ENCODE measurements at places on chromosomes 12 and 14. TPM values are rescaled to one million over a fixed set of nuclear protein-coding genes. Genes with fewer than 3 reads are reported as not detected.
A peak's percentile ranks its signal among the peaks of the same experiment; 100 is the strongest.

DNA sequence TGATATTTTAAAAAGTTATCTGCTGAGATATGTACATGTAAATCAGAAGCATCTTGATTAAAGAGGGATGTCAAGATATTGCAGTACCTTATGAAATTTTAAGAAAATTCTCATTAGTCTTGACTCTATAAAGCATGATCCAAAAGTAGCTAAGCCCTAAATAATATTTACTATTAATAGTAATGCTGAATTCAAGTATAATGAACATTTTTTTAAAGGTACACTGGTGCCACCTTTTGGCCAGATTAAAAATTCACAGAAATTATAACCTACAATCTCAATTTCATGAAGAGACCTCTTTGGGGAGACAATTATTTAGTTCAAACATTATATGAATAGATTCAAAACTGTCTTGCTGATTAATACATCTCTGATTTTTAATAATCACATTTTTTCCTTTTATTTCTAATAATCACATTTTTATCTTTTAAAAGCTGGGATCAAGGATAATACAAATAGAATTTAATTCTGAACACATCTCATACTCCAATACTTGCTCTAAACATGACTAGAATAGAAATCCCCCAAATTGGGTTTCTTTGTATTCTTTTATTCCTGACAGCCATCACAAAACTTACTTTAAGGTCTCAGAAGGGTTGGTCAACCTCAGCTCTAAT is 13.4 kb downstream of the AKAP5 start:
- no peak for DNase-seq

DNA sequence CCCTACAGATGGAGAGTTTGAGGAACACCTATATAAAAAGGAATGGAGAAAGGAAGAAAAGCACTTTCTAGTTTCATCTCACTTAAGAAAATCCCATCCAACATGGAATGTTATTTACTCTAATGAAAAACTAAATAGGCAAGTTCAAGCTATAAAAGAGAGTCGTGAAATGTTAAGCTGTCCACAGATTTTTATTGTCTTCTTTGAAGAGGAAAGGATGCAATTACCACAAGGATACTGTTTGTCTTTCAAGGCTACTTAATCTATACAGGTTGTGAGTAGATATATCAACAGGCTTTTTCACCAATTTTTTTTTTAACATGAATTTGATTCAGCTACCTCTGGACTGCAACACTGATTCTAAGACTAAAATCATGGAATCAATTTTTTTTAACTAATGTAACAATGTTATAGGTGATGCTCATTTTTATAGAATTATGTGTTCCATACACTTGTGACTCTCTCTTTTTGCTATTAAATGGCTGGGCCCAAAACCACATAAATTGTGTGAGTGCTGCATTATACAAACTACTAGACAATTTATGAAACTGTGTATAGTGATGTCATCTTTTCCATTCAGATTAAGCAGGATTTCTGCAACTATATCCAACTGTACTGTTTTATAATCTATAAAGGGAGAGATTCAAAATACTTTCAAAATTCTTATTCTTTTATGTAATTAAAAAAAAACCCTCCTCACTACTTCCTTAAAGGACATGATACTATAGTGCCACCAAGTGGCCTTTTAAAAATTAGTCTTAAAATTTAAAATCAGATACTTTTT is 26.8 kb upstream of the BMAL2 start:
- DNase-seq: no peak

DNA sequence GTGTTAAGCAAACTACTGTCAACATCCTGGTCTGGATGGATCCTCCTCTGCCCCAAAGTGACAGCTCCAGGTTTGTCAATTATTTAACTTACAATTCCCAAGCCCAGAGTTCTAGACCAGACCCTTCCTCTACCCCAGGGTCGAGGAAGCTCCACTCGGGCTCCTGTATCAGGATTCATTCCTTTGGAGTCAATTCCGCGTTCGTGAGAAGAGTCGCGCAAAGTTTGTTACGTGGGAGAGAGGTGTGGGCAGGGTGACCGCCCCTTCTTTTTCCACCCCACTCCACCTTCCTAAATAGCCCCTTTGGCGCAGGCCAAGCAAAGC is 479 bp downstream of the SEL1L start:
- no peak for DNase-seq

DNA sequence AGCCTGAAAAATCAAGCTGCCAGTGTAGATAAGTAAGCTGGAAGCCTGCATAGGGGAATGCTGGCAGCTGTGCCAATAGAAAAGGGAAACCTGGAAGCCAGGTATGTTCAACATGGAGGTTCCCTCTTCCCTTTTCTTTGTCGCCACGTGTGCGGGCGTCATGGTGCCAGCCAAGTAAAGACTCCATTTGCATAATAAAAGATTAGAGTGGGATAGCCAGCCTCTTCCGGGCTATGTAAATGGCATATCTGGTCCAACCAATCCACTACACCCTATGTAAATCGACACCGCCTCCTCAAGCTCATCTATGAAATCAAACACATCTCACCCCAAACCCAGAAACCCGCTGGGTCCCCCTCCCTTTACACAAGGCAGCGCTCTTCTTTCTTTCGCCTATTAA is 5.6 kb upstream of the ADGRD1 start:
- DNase-seq: no peak

GRCh38 chr14:23645812-23646647 is 9.9 kb downstream of the DHRS2 start:
- DNase-seq: no peak

OTUB2 gene
- 2.9 TPM for total RNA-seq

EMP1 gene
- total RNA-seq: 125 TPM

DNA sequence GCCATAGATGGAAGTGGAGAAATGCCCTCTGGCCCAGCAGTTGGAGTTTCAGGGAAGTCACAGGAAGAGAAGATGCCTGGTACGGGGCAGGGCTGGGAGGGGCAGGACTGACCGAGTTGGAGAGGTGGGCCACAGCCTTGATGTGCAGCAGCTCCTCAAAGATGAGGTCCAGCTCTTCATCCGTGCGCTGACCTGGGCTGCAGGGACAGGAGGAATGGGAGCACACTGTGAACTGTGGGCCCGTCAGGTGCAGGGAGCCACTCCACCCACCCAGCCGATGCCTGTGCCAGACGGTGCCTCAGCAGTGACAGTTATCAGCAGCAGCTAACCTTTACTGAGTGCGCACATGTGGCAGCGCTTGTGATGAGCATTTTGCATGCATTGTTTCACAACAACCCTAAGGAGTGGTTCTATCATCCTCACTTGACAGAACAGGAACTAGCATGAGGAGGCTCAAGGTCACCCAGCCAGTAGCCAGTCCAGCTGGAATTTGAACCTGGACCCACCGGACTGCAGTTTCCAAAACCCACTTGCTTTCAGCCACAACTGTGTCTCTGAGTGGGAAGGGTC is 8.4 kb downstream of the RAPGEF3 start:
- no peak for DNase-seq

MAP1LC3B2 gene
- 1.2 TPM for total RNA-seq

DNA sequence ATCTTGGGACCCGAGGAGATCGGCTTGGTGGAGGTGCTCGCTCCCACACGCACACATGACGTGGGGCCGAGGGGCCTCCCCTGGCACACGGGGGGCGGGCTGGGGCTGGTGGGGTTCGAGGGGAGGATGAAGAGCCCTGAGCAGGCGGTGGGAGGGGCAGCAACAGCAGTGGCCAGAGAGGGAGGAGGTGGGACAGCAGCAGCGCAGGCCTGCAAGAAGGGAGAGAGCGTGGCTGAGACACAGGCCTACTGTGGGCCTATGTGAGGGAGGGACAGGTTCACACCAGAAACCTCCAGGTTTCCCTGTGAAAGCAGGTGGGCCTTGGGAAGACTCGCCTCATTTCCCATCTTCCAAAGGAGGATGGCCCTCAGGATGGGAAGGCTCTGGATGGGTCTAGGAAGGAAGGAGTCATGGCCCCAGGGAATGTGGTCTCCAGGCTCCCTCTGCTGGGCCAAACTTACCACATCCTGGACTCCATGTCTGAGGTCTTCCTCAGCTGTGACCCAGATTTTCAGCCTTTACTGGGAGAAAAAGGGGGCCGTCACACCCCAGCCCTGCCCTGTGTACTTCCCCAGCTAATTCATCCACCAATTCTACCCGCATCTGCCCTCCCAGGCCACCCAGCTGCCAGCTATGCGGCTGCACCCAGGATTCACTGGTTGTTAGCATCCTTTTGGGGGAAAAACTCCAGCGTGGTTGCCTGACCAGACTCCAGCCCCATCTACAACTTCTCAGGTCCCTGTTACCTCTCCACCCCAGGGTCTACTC is 2.8 kb downstream of the PIANP start:
- peak; percentile 4 for DNase-seq

DNA sequence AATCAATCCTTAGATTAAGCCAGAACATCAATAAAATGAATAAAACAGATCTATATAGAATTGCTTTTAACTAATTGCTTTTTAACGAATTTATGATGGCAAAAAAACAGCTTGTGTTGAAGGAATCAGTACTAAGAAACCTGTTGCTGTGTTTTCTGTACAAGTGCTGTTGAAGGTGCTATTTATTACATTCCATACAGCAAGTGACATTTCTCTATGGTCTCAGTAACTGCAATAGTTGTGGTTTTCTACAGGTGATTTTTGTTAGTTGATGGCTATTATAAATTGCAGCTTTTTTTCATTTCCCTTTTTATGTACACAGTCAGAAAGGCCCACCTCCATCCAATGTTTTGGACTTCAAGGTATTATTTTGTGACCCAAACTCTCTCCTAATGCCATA is 56.6 kb downstream of the SLC2A13 start:
- no peak for DNase-seq

DNA sequence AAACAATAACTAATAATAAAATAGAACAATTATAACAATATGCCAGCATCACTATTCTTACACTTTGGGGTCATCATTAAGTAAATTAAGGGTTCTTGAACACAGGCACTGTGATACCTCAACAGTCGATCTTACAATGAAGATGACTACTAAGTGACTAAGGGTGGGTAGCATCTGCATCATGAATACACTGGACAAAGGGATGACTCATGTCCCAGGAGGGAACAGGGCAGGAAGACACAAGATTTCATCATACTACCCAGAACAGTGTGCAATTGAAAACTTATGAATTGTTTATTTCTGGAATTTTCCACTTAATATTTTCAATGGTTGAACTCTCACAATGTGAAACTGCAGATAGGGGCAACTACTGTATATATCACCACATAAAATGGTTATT is 19.7 kb downstream of the TSPAN19 start:
- DNase-seq: no peak

- DNase-seq: no peak
Observed at GRCh38 chr14:70721542-70721941, 79.8 kb downstream of the TTC9 start.

ACRBP gene
- total RNA-seq: 0.99 TPM

AKT1 gene
- 62.3 TPM for total RNA-seq

- no peak for DNase-seq
Observed at GRCh38 chr14:61569308-61569707, 126.0 kb upstream of the HIF1A start.

NRXN3 gene
- 2.5 TPM for total RNA-seq

DNA sequence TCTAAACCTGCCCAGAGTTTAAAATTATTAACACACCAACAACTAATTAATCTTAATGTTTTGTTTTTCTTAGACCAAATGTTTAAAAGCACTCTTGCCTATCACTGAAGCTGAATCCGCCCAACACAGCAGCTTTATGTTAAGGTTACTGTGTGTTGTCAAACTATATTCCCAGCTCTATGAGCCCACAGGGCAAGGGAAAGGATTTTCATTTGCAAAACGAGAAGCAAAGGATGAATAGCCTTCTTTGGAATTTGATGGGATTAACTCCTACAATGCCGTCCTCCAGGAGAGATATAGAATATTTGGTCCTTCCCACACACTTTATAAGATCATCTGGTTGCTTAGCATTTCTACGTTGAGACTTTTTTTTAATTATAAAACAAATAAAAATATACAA is 43.7 kb downstream of the DUSP16 start:
- no peak for DNase-seq

GRCh38 chr12:19458733-19459132 is 19.4 kb downstream of the AEBP2 start:
- DNase-seq: no peak

DNA sequence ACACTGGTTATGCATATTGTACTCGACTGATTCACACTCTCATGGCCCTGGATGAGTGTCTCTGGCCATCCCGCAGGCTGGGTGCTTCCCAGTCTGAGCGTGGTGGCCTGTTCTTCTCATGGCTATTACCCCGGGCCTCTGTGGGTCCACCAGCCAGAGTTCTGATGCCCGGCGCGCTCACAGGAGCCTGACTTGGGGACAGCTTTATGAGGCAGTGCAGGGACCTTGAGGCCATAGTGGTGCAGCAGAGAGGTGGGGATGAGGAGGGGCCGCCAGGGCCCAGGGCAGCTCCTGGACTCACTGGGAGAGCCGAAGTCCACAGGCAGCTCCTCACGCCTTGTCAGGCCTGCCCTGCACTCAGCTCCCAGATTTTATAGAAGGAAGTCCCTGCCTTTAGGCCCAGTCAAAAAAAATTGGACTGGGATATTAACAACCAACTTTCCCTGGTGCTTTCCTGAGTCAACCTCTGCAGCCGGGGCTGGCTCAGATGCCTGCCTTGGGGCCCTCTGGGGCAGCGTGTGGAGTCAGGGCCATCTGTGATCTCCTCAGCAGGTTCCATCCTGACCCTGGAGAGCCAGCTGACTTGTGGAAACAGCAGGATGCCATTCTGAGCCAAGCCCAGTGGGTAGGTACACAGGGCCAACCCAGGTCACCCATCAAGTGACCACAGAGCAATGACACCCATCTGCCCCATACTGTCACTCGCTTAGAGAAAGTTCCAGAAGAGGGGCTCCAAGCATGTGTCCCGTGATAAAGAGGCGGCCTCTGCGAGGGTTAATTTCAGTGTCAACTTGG is 89.4 kb upstream of the DIO3 start:
- no peak for DNase-seq

GRCh38 chr12:93757792-93758694 is 80.9 kb downstream of the CRADD start:
- DNase-seq: no peak

PDE3A gene
- total RNA-seq: 14.4 TPM

DNA sequence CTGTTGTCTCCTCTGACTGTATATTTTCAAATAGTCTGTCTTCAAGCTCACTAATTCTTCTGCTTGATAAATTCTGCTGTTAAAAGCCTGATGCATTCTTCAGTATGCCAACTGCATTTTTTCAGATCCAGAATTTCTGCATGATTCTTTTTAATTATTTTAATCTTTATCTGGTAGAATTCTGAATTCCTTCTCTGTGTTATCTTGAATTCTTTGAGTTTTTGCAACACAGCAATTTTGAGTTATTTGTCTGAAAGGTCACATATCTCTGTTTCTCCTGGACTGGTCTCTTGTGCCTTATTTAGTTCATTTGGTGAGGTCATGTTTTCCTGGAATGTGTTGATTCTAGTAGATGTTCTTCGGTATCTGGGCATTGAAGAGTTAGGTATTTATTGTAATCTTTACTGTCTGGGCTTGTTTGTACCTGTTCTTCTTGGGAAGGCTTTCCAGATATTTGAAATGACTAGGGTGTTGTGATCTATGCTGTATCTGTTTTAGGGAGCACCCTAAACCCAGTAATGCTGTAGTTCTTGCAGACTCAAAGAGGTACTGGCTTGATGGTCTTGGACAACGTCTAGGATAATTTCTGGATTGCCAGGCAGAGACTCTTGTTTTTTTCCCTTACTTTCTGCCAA is 193.8 kb upstream of the NPAS3 start:
- no peak for DNase-seq
